Aortic smooth muscle cell (primary cell): ENCODE measurements at places on chromosomes 1 and 21. TPM values are rescaled to one million over a fixed set of nuclear protein-coding genes. Genes with fewer than 3 reads are reported as not detected.

The PPIAL4G gene
- total RNA-seq: 0.06 TPM in 1 of 2 replicates, not detected in the other

The CCDC27 gene
- not detected in 2 replicates for total RNA-seq

The HSPA6 gene
- total RNA-seq: 0.26 and 0.62 TPM in 2 replicates

The NCF2 gene
- under 0.01 and 0.19 TPM in 2 replicates for total RNA-seq

The SERTAD4 gene
- total RNA-seq: 3.4 and 5.9 TPM in 2 replicates

The NBPF20 gene
- 2.1 and 2.9 TPM in 2 replicates for total RNA-seq

The PDZK1 gene
- 0.40 and 0.75 TPM in 2 replicates for total RNA-seq

The FAM110D gene
- under 0.01 and 0.06 TPM in 2 replicates for total RNA-seq

The FGR gene
- total RNA-seq: not detected in 2 replicates

The ATP1A4 gene
- total RNA-seq: not detected in 2 replicates

The OPN3 gene
- 9.2 and 11.1 TPM in 2 replicates for total RNA-seq

The S100A7A gene
- not detected in 2 replicates for total RNA-seq

The HCRTR1 gene
- 0.26 TPM in 1 of 2 replicates, not detected in the other for total RNA-seq

The LCE2C gene
- not detected in 2 replicates for total RNA-seq

The IPP gene
- 14.6 and 15.3 TPM in 2 replicates for total RNA-seq

The ADCY10 gene
- total RNA-seq: under 0.01 and 0.26 TPM in 2 replicates

The CSTB gene
- total RNA-seq: 15.6 and 27.7 TPM in 2 replicates

The SHISA4 gene
- 13.9 and 19.8 TPM in 2 replicates for total RNA-seq

The SCYL3 gene
- total RNA-seq: 8.9 and 9.6 TPM in 2 replicates

The ANXA9 gene
- total RNA-seq: 0.06 and 0.26 TPM in 2 replicates

The SLC6A17 gene
- 0.37 and 1.6 TPM in 2 replicates for total RNA-seq

The OR10T2 gene
- total RNA-seq: not detected in 2 replicates

The TMEM59 gene
- total RNA-seq: 336 and 476 TPM in 2 replicates

The FCRL2 gene
- not detected in 2 replicates for total RNA-seq

The TNFRSF18 gene
- total RNA-seq: not detected in 2 replicates

The TMOD4 gene
- total RNA-seq: 0.56 TPM in 1 of 2 replicates, not detected in the other

The SPRR2A gene
- not detected in 2 replicates for total RNA-seq

The LYPD8 gene
- not detected in 2 replicates for total RNA-seq

The TTC22 gene
- total RNA-seq: under 0.01 TPM in 1 of 2 replicates, not detected in the other

The DNAJC11 gene
- total RNA-seq: 47.4 and 49.9 TPM in 2 replicates

The MANEAL gene
- 0.99 and 2.2 TPM in 2 replicates for total RNA-seq

The SH3BGRL3 gene
- 117 and 123 TPM in 2 replicates for total RNA-seq

The TSPEAR gene
- not detected in 2 replicates for total RNA-seq

The CHIA gene
- total RNA-seq: not detected in 2 replicates

The NBPF10 gene
- total RNA-seq: 4.4 TPM in 2 replicates

The GBP6 gene
- not detected in 2 replicates for total RNA-seq

The LRRC53 gene
- total RNA-seq: not detected in 2 replicates

The EPHA10 gene
- not detected in 2 replicates for total RNA-seq

The OR2T35 gene
- total RNA-seq: not detected in 2 replicates

The PLA2G2D gene
- not detected in 2 replicates for total RNA-seq

The TMEM269 gene
- total RNA-seq: 0.12 TPM in 1 of 2 replicates, not detected in the other

The HSD3B1 gene
- not detected in 2 replicates for total RNA-seq

The TGFB2 gene
- 5.7 and 12.4 TPM in 2 replicates for total RNA-seq

The NHLH1 gene
- total RNA-seq: under 0.01 TPM in 1 of 2 replicates, not detected in the other

The CYP4A11 gene
- total RNA-seq: 0.13 TPM in 1 of 2 replicates, not detected in the other

The DAB1 gene
- under 0.01 TPM in 1 of 2 replicates, not detected in the other for total RNA-seq

The PTAFR gene
- not detected in 2 replicates for total RNA-seq

The ASPM gene
- 24.3 and 32.5 TPM in 2 replicates for total RNA-seq

The INPP5B gene
- 27.4 and 30.4 TPM in 2 replicates for total RNA-seq

The ARHGEF16 gene
- 0.25 and 0.40 TPM in 2 replicates for total RNA-seq

The ZNF695 gene
- total RNA-seq: 1.4 and 2.2 TPM in 2 replicates
